ENCODE measurements at places on chromosomes 5 and 9. TPM values are rescaled to one million over a fixed set of nuclear protein-coding genes. Genes with fewer than 3 reads are reported as not detected.

DNA sequence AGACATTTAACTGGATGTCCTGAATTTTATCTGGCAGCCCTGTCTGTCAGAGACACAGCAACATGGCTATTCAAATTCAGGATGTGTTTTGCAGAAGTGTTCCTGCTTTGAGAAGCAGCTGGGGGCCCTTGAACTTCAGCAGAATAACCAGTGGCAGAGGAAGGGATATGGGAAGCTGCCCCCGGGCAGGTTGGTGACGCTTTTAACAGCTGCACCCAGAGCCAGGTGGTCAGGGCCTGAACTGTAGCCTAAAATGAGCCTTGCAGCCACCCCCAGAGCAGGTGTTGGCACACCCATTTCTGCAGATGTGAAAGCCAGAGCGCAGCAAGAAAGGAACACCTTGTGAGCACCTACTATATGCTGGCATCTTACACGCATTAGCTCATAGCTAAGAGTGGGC, 128.7 kb upstream of the BOD1 start:
- no peaks in the 10 kb centered on the region for H3K36me3 ChIP-seq
- no peaks in the 10 kb centered on the region for H3K27me3 ChIP-seq
- H3K4me3 ChIP-seq: no peak overlapping the region
- H3K4me1 ChIP-seq: no peaks in the 10 kb centered on the region

Gene PITX1
- not detected for total RNA-seq

DNA sequence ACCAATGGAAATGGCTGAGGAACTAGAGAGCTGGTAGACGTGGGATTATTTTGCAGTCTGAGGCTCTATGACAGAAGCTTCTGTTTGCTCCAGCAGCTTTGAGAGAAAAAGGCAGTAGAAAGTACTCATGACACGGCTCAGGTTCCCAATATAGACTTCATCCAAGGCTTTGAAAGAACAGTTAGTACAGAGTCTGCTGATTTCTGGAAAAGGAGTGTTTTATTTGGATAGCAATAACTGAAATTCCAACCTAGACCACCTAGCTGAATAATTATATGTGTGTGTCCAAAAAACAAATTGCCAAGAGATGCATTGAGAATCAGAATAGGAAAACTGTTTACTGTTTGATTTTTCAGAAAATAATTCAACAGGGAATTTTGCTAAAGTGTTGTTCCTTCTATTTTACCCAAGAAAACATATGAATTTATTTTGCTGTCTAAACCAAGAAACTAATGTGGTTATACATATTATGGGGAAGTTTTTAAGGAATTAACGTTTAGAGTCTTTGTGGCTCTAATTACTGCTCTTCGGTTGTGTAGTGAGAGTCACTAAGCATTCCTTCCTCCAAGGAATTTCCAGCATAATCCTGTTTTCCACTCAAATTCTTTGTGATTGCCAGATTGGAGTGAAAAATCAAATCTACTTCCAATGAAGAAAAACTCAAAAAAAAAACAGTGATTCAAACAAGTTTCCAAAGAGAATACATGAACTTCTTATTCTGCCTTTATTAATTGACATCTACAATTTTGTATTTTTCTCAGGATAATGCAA, 18.1 kb upstream of the MTX3 start:
- no peak overlapping the region for H3K27ac ChIP-seq
- H3K4me1 ChIP-seq: peaks cover 4% of the 10 kb centered on the region
- no peak overlapping the region for H3K4me3 ChIP-seq
- DNase-seq: no peak
- H3K27me3 ChIP-seq: no peaks in the 10 kb centered on the region

GRCh38 chr9:137352511-137353222, 50.6 kb upstream of the NRARP start:
- no peaks in the 10 kb centered on the region for H3K27me3 ChIP-seq
- H3K4me1 ChIP-seq: no peaks in the 10 kb centered on the region

DNA sequence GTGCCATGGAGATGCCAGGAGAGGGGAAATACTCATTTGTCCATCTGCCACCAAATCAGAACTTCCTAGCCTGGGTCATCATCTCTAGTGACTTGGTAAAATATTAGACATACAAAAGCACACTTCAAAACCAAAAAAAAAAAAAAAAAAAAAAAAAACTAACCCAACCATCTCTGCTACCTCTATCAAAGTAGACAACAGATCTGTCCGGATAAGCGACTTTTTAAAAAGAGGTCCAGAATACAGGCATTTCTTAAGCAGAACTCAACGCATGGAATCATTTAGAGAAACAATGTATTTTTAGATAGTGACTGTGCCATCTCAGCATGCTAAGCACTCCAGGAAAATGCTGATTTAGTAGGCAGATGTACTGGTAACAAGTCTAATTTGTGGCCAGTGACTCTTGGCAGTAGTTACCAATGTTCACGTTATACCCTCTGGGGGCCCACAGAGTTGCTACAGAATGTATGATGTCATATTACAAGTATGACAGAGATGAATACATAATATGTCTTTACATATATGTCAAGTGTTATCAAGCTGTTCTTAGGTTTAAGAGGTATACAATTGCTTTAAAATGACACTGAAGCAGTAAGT, 107.8 kb downstream of the SMIM23 start:
- no peak overlapping the region for H3K27ac ChIP-seq
- DNase-seq: no peak
- no peaks in the 10 kb centered on the region for H3K27me3 ChIP-seq
- peaks cover 24% of the 10 kb centered on the region for H3K36me3 ChIP-seq
- peaks cover 7% of the 10 kb centered on the region for H3K4me1 ChIP-seq

GRCh38 chr5:94627191-94627590, 8.7 kb downstream of the SLF1 start:
- peaks cover 13% of the 10 kb centered on the region for H3K4me1 ChIP-seq
- H3K36me3 ChIP-seq: peaks cover 25% of the 10 kb centered on the region
- DNase-seq: no peak
- no peak overlapping the region for H3K4me3 ChIP-seq
- H3K27me3 ChIP-seq: no peaks in the 10 kb centered on the region
- no peak overlapping the region for H3K27ac ChIP-seq

DNA sequence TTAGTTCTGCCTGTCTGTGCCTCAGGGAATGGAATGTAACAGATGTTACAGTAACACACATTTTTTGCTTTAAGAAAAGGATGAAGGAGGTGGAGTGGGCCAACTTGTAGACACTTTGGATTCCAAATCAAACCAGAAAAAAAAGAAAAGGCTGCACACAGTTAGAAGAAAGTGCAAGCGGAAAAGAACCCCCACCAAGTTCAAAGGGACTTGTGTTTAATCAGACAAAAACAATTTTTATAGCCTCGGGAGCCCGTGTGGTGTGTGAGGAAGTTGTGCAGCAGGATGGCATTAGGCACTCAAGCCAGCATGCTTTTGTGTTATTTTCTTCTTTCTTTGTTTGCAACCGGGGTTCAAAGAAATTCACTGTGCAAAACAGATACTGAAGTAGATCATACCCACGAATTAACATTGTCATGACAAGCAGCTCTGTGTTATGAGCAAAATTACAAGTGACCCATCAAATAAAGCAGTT, 189.5 kb downstream of the SEMA5A start:
- H3K36me3 ChIP-seq: no peaks in the 10 kb centered on the region
- no peak for DNase-seq
- H3K4me3 ChIP-seq: no peak overlapping the region
- no peaks in the 10 kb centered on the region for H3K4me1 ChIP-seq
- H3K27ac ChIP-seq: no peak overlapping the region

- peaks cover 22% of the 10 kb centered on the region for H3K36me3 ChIP-seq
- no peak for DNase-seq
- H3K4me3 ChIP-seq: no peak overlapping the region
- peaks cover 39% of the 10 kb centered on the region for H3K4me1 ChIP-seq
Observed at GRCh38 chr5:157538311-157538710, 37.3 kb downstream of the ADAM19 start.

Gene GPR150
- total RNA-seq: 1.0 TPM

Gene CSNK1G3
- total RNA-seq: 60.3 TPM

Gene IPO11
- 26.6 TPM for total RNA-seq

Data from activated naive CD8-positive, alpha-beta T cell treated with anti-CD3 and anti-CD28 coated beads, Interleukin-2, amount 10 ng/mL, durations not matched to agents 7 days and 5 days (primary cell).